Globus pallidus (tissue), 1 donor: ENCODE measurements at places on chromosomes 6 and 20.

DNA sequence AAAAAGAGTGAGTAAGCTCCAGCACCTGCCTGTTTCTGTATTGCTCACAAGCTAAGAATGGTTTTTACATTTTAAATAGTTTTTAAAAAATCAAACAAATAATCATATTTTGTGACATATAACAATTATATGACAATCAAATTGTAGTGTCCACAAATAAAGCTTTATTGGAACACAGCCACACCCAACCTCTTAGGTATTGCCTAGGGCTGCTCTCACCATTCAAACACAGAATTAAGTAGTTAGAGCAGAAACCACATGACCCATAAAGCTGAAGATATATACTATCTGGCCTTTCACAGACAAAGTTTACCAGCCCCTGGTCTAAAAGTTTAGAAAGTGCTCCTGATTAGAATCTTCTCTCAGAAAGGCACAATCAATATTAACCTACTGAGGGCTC, 11.2 kb downstream of the TNFRSF21 start:
- DNase-seq = no peak

DNA sequence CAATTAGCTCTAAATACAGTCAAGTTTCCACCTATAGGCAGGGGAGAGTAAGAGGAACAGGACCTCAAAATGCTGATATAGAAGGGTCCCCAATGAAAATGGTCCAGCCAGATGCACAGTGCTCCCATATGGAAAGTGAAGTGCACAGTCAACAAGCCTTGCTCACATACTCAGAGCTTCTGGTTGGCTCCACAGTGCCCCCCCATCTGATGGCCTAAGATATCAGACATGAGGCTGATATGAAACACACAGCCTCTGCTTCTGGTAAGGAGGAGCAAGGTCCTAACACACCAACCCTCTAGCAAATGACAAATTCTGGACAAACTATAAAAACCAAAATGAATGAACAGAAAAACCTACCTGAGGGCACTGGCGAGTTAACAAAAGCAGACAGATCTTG, 111.4 kb upstream of the EMILIN3 start:
- no peak for DNase-seq

- DNase-seq = no peak
Observed at GRCh38 chr6:150715133-150715532, 115.4 kb downstream of the PLEKHG1 start.

DNA sequence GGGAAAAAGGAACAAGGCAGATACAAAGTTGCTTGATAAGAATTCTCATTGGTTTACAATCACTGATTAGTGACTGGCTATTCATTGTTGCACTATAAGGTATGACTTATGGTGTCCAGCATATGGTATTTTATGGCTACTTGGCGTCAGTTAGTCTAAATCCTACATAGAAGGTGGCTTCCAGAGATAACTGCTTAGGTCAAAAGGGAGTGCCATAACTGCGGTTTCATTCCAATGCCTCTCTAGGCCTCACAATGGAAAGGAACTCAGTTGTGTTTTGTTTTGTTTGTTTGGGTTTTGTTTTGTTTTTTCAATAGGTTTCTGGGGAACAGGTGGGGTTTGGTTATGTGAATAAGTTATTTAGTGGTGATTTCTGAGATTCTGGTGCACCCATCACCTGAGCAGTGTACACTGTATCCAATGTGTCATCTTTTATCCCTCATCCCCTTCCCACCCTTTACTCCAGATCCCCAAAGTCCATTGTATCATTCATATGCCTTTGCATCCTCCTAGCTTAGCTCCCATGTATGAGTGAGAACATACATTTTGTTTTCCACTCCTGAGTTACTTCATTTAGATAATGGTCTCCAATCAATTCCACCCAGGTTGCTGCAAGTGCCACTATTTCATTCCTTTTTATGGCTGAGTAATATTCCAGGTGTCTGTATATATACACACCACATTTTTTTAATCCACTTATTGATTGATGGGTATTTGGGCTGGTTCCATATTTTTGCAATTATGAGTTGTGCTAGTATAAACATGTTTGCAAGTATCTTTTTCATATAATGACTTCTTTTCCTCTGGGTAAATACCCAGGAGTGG, 7.0 kb downstream of the GOPC start:
- DNase-seq = no peak

DNA sequence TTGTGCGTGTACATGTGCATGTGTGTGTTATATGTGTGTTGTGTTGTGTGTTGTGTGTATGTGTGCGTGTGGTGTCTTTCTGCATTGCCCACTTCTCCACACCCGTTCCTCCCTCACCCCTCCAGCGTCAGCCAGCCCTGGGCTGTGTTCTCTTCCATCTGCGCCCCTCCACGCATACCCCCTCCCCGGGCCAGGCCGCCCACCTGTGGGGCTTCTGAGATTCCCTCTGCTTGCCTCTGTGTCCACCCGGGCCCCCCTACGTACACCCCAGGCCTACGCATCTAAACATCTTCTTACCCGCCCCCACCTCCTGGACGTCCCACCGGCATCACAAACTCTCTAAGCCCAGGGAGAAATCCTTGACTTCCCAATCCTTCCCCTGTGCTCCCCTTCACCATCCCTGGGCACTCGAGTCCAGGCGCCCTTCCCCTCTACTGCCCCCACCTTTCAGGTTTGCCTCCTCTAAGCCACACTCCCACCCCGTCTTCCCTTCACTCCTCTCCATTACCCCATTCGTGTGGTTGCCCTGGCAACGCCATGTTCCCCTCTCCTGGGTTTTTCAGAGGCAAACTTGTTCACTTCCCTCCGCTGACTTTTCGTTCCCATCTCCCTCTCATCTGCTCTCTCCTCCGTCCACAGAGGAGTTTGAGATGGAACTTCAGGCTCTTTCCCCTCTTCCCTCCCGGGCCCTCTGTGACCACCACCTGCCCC, 81.7 kb upstream of the NNAT start:
- no peak for DNase-seq

DNA sequence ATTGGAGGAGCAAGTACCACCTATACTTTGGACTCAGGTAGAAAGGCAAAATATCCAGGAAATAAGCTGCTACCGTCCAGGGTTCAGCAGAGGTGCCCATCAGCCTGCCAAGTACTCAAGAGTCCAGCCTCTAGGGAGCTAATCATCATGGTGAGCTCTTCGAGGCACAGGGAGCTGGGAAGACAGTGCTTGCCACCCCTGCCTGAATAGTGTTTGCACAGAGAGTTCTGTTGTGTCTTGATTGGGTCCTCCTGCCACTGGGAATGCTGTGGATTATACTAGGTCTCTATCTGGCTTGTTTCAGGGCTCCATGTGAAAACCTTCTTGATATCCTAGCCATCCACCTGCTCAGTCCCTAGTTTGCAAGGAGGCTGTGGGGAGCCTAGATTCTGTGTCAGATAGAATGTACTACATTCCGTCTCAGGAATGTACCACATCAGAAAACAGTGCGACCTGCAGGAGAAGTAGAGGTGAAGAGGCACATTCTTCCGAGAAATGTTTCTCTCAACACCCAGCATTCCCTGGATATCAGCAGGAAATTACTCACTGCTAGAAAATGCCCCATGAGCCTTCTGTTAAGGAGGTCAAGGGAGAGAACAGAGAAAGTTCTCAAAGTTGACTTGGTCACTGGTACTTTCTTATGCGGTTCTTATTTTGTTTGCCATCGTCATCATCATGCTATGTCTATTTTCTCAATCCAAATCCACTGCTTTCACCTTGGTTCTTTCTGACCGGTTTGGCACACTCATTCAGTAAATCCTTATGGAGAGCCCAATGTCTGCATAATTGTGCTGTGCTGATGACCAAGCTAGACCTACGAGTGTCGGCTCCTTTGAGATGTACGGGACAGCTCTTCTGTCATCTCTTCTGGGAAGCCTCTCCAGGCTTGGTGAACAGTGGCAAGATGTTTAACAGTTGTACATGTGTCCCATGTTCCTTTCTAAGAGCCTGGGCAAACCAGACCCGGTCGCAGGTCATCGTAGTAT, 30.7 kb downstream of the PTPN1 start:
- DNase-seq = no peak

DNA sequence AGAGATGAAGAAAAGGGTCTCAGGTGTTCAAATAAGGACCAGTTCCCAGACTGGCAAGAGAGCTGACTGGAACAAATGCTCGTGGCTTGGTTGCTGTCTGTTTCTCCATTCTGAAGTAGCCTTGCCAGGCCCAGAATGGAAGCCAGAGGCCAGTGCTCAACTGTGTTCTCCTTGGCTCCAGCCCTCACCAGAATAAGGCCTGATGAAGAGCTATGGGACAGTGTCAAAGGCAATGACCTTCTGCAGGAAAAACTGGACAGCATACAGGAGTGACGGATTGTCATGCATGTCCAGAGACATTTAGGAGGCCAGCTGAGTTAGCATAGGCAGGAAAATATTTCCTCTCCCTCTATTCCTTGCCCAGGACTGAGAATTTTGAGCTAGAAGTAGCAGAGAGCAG, 72.2 kb downstream of the HAO1 start:
- no peak for DNase-seq

GRCh38 chr20:40628877-40629276, 60.2 kb downstream of the MAFB start:
- DNase-seq = no peak
